ENCODE measurements at places on chromosomes 6 and 20. TPM values are rescaled to one million over a fixed set of nuclear protein-coding genes. Genes with fewer than 3 reads are reported as not detected.

DNA sequence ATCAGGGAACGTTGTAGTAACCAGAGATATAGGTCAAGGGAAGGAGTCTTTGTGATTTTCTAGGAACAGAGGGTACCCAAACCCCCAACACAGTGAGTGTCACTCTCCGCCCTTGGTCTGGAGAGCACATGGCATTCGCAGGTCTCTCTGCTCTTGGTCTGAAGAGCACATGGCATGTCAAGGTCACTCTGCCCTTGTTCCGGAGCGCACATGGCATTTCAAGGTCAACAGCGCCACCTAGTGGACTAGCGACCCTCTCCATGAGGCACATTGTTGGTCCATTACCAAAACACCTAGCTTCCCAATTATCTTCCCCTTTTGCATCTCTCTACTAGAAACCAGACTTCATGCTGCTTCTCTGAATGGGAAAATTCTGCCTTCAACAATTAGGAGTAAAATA lies 260.0 kb downstream of the C6orf118 start:
- DNase-seq: peak; percentile 67

The TINAG gene
- total RNA-seq: 0.31 TPM

The BHLHE23 gene
- total RNA-seq: not detected

- DNase-seq: no peak
Measured at GRCh38 chr6:12478921-12479320, 188.8 kb downstream of the EDN1 start.

Data from sciatic nerve (tissue), 2 donors.